ENCODE measurements at places on chromosomes 1 and 21.

GRCh38 chr1:223849352-223850254 lies 3.9 kb upstream of the TP53BP2 start:
- DNase-seq, result no peak

DNA sequence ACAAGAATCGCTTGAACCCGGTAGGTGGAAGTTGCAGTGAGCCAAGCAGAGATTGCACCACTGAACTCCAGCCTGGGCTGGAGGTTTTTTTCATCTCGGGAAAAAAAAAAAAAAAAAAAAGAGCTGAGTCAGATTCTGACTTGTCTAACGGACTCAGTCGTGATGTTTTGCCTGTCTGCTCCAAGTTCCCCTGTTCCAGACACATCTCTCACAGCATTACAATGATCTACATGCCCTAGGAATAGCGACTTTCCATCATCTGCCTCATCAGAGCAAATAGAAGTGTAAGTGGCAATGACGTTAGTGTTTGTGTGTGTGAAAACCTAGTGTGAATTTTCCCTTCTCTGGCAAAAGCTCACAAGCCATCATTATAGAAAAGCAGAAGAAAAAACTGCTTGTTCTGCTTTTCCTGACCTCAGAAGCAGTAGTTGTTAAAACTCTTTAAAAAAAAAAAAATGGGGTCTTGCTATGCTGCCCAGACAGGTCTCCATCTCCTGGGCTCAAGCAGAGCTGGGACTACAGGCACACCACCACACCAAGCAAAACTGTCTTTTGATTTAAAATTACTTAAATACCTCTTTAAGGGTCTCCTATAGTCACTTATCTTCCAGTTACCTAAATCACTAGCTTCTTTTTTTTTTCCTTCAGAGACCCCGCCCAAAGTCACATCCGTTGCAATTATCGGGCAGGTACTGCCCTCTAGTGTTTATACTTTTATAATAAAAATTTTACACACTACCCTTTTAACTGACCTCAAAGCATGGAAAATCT lies 37.3 kb downstream of the PLEKHO1 start:
- no peak for DNase-seq

DNA sequence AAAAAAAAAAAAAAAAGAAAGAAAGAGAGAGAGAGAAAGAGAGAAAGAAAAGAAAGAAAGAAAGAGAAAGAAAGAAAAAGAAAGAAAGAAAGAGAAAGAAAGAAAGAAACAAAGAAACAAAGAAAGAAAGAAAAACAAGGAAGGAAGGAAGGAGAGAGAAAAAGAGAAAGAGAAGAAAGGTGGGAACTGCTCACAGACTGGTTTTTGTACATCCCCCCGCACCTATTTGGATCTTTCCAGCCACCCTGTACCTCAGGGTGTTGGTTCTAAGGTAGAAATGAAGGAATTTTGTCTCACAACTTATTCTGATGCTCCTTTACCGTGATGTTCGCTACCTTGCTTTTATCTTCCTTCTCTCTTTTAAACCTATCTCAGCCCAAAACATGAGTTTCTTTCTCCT lies 43.3 kb upstream of the RGS18 start:
- no peak for DNase-seq

DNA sequence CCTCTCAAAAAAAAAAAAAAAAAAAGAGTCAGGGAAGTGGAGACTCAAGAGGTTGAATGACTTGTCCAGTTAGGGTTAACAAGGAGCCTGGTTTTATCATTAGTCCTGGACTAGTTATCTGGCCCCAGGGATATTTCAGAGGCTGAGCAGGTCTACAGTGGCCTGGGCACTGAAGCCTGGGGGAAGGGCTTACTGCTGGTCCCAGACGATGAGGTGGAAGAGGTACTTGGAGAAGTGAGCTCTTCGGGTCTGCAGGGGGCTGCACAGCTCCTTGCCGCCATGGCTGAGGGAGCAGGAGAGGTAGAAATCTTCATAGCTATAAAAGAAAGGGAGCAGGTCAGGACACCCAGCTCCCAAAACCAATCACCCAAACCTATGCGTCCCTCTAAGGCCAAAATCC lies 40.1 kb downstream of the PIK3C2B start:
- no peak for DNase-seq

DNA sequence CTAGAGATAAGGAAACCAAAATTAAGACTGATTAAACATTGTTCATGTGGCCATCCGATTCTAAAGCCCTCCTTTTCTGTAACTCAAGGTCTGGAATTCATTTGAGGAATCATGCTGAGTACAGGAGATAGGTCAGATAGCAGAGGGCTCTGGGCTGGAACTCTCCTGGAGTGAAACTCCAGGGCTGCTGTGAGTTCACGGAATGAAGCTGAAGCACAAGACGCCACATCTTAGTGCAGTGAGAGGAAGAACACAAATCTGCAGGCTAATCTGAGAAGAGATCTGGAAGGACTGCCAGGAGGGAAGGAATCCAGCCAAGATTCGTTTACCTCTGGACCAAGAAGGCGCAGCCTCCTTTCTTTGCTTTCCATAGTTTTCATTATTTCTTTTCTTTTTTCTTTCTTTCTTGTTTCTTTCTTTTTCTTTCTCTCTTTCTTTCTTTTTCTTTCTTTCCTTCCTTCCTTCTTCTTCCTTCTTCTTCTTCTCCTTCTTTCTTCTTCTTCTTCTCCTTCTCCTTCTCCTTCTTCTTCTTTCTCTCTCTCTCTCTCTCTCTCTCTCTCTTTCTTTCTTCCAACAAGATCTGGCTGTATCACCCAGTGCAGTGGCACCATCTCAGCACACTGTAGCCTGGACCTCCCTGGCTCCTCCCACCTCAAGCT lies 74.8 kb upstream of the ATP1B1 start:
- no peak for DNase-seq

DNA sequence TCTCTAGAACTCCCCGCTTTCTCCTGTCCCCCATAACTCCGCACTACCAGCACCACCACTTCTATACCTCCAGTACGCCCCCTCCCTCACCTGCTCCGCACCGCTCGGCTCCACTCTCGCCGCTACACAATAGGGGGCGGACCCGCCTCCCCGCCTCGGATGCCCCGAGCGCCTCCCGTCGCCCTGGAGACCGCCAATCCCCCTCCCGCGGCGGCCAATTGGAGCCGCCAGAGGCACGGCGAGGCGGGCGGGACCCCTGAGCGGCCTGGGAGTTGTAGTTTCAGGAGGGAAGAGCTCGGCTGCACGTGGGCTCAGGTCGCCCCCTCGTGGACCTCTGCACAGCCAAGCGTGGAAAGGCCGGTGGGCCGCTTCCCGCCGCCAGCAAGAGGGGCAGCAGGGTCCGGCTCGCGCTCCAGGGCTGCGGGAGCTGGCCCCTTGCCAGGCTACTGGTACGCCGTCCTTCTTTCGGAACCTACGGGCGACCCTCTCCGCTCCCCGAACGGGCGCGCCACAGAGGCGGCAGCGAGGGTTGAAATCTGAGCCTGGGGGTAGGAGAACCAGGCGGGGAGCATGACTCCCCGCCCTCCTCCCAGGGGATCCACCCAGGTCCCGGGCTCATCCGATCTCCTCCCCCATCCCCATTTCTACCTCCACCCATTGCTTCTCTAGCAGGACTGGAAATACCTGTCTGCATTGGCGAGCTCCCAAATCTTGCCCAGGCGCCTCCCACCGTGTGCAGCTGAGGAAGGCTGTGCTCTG lies at the start of gene IGSF9:
Gene IGSF9 (minus strand): TSS at position 131 of the 759 bp plus-strand sequence. CDS start 2,159 bp downstream, outside the sequence.
- peak; percentile 95 for DNase-seq

DNA sequence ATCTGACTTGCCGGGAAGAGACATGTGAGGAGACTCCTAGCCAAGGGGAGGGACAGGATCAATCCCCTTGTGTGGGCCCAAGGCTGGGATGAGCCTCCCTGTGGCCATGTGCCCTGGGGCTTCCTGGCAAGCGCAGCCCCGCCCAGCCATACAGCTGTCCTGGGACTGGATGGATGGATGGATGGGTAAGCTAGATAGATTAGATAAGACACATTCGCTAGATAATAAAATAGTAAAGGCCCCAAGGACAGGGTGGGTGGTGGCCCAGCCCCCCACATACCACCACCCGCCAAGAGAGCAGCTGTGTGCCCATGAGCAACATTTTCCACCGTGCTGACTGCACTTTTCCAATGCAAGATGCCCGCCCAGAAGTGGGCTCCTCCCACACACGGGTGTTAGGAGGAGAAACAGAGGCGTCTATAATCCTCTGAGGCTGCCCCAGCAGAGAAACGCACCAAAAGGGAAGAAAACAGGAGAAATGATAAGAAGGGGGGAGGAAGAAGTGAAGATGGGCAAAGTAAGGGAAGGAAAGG lies 25.1 kb downstream of the ZBTB17 start:
- DNase-seq, result peak; percentile 76

DNA sequence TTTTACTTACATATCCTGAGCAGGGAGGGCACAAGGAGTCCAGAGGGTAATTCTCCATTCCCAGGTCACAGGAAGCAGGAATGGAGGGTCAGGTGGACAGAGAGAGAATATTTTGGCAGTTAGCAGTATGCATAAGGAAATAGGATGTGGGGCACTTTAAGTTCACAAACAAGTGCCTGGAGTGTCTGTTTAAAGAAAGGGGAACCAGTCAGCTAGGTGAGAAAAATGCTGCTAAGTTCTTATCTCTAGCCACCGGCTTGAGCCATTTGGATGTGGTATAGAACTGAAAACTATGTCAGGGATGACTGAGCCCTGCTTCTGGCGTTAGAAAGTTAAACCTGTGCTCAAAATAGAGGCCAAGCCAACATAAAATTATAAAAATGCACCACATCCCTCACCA lies 739.7 kb upstream of the NCAM2 start:
- DNase-seq, result no peak

DNA sequence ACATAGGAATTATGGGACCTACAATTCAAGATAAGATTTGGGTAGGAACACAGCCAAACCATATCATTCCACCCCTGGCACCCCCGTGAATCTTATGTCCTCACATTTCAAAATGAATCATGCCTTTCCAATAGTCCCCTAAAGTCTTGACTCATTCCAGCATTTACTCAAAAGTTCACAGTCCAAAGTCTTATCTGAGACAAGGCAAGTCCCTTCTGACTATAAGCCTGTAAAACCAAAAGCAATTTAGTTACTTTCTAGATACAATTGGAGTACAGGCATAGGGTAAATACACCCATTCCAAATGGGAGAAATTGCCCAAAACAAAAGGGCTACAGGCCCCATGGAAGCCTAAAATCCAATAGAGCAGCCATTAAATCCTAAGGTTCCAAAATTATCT lies 138.9 kb downstream of the PLPPR5 start:
- DNase-seq, result no peak

GRCh38 chr1:203369666-203370065 lies 18.7 kb upstream of the FMOD start:
- no peak for DNase-seq

DNA sequence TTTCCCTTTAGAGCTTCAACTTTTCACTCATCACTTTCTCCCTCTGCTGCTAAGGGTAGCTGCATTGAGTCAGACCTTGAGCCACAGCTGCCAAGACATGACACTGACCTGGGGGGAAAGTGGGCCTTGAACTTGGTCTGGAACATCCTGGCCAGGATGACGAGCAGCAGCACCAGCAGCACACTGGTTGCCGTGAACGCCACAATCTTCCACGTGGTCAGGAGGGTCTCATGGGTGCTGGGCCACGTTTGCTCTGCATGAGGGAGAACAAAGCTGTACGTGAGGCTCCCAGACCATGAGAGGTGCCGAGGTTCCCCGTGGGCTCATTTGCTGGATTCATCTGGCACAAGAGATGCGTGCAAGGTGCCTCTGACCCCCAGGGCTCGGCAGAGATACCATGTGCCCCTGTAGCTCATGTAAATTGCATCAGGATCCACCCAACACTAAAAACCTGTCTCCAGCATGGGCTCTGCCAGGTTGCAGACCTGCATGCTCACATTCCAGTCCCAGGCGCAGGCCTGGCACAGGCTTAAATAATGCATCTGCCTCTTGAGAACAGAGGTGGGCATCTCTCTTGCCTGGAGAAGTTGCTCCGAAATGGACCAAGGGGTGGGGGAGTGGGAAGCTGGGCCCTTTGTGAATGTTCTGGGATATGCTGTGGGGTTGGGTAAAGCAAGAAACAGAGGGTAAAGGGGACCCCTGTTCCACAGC lies 84.6 kb upstream of the TLR5 start:
- peak; percentile 26 for DNase-seq

GRCh38 chr1:217552339-217552951 lies 78.4 kb downstream of the GPATCH2 start:
- DNase-seq, result no peak

DNA sequence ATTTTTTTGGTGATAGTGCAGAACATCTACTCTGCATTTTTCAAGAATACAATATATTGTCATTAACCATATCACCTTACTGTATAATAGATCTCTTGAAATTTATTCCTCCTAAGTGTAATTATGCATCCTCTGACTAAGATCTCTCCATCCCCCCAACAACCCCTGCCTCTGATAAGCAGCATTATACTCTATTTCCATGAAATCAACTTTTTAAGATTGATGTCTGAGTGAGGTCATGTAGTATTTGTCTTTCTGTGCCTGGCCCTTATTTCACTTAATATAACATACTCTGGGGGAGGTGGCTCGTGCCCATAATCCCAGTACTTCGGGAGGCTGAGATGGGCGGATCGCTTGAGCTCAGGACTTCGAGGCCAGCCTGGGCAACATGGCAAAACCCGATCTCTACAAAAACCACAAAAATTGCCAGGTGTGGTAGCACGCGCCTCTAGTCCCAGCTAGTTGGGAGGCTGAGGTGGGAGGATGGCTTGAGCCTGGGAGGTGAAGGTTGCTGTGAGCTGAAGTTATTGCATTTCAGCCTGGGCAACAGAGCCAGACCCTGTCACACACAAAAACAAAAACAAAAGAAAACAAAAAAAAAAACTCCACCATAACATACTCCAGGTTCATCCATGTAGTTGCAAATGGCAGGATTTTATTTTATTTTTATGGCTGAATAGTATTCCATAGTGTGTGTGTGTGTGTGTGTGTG lies 5.7 kb downstream of the ACOT11 start:
- no peak for DNase-seq

GRCh38 chr1:192978195-192978710 lies 80.9 kb downstream of the UCHL5 start:
- DNase-seq, result no peak

- no peak for DNase-seq
Observed at GRCh38 chr1:224459966-224460365, 25.4 kb upstream of the WDR26 start.

DNA sequence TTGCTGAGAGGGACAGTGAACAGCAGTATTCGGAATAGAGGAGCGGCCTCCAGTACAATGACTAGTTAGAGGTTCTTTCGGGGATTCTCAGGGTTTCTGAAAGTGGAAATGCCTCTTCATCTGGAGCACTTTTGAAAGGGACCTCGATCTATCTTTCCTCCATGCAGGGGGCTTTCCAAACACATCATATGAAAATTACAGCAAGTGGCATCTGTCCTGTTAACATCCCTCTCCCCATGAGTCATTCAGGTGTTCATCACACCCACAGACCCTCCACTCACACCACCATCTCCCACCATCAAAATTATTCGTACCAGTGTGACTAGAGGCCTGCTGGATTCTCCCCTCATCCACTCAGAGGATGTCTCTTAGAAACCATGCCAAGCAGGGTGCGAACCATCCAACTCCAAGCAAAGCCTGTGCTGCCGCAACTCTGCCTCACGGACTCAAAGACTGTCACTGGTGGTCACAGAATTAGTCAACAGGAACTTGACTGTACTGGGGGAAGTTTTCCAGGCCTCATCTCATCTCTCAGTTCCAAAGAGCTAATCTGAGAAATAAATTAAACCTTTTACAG lies 211.1 kb downstream of the MRPL39 start:
- DNase-seq, result no peak

- no peak for DNase-seq
Observed at GRCh38 chr1:110485725-110486124, 33.2 kb downstream of the KCNA10 start.
